ENCODE measurements at places on chromosomes 12 and 14. TPM values are rescaled to one million over a fixed set of nuclear protein-coding genes. Genes with fewer than 3 reads are reported as not detected.

- DNase-seq, result no peak
Observed at GRCh38 chr12:117768860-117769259, 199.9 kb downstream of the KSR2 start.

- no peak for DNase-seq
Observed at GRCh38 chr14:103428723-103429556, 43.7 kb downstream of the MARK3 start.

- DNase-seq, result no peak
Observed at GRCh38 chr12:64501486-64501885, 49.6 kb downstream of the TBK1 start.

DNA sequence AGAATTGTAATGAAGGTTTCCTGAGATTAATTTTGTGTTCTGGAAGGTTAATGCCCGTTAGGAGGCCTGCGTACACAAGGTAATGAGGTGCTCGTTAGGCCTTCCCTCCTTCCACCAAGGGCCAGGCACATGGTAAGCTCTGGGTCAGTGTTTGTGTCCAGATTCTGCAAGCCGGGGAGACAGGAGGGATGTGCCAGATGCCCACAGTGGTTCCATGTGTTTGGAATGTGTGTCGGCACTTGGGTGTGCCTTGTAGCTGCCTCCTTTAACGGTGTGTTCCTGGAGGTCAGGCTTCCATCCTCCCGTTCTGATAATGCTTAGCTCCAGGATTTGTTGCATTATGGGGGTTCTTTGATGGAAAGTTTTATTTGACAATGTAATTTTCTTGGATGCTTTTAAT lies 5.7 kb downstream of the TRAF3 start:
- no peak for DNase-seq

ARHGAP9 gene
- total RNA-seq, result 28.7 TPM
